ENCODE measurements at places on chromosomes 3 and 15.
A peak's percentile ranks its signal among the peaks of the same experiment; 100 is the strongest.

DNA sequence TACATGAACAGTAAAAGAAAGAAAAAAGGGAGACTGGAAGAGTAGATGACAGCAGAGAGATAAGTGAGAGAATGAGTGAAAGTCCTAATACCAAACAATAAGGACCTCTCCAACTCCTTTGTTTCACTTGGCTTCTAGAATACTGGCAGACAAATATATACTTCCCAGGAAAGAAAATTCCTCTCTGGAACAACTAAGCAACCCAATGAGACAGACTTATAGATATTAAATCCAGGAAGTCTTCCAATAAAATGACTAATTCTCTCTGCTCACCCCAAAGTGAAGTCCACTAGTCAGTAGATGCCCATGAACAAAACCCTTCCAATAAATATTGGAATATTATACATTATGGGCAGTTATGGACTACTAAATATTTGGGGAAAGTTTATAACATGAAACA is 114.2 kb downstream of the NEDD4 start:
- DNase-seq: no peak

DNA sequence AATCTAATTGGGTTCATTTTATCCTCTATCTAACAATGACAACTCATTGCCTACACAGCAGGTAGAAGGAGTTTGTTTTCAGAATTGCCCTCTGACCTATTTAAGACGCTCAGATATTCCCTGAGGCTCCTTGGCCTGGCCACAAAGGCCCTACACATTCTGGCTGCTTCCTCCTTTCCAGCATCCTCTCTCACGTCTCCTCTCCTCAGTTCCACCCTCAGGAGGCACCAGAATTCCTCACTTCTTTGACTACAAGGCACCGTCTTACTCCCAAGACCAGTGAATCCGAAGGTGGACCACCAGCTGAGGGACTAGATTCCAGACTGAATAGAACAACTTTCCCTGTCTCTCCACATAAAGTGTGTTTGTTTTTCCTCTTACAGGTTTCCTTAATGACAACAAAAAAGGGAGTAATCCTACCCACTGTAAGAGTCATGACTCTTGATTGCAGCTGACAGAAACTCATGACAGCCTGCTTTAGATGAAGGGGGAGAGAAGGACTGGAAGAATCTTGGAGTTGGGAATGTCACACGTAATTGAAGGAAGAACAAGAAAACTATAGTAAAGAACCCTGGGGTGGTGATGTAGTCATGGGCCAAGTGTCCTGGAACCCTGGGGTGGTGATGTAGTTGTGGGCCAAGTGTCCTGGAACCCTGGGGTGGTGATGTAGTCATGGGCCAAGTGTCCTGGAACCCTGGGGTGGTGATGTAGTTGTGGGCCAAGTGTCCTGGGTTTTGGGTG is 22.0 kb upstream of the MUC20 start:
- no peak for DNase-seq

GRCh38 chr3:156518726-156519125 is 36.2 kb downstream of the SSR3 start:
- no peak for DNase-seq

- no peak for DNase-seq
These were observed 66.1 kb downstream of the FBLN2 start for GRCh38 chr3:13615019-13615528.

DNA sequence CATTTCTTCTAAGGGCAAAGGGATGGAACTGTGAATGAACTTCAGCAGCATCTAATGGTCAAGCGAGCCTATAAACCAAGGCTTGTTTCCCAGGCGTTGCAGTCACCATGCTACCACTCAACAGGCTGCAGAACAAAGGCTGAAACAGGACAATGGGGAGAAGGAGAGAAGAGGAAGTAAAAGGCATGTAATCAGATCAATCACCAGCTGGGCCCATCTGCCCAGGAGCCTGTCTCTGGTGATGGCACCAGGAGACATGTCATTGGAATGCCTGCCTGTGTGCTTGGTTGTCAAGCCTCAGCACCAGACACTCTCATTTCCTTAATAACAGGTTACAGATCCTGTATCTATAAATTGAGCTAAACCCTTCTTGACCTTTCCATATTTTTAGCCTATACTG is 81.7 kb upstream of the UMPS start:
- no peak for DNase-seq

DNA sequence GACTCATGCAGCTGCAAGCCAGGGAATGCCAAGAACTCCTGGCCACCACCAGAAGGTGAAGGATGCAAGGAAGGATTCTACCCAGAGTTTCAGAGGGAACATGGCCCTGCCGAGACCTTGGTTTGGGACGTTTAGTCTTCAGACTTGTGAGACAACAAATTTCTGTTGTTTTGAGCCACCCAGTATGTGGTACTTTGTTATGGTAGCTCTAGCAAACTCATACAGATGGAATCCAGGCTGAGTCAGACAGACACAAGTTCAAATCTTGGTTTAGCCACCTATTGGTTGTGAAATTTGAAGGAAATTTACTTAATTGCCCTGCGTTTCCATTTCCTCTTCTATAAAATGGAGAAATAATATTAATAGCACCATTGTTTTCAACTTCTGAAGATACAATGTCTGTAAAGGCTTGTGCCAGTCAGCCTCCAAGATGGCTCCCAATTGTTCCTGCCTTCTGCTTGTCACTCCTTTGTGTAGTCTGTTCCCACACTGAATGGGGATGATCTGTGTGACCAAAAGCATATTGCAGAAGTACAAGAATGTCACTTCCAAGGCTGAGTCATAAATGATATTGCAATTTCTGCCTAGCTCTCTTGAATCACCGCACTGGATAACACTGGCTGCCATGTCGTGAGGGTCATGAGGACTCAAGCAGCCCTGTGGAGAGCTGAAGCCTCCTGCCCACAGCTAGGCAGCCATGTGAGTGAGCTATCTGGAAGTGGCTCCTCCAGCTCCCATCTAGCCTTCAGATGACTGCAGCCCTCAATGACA is 223.5 kb upstream of the PROK2 start:
- no peak for DNase-seq

DNA sequence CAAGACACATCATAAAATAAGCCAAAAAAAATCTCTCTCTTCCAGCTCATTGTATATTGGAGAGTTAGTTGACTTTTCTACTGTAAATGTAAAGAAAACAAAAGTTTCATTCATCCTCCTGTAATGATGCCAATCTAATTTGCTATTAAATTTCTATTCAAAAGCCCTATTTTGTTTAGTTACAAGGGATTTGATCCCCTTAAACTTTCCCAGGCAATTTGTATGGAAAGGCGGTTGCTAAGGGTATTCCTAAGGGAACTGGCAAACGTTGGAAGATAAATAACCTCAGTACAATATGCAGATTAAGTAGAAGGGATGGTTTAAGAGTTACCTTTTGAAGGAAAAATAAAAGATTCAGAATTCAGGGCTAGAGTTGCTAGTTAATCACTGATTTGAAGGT is 352.7 kb downstream of the TIGIT start:
- no peak for DNase-seq

DNA sequence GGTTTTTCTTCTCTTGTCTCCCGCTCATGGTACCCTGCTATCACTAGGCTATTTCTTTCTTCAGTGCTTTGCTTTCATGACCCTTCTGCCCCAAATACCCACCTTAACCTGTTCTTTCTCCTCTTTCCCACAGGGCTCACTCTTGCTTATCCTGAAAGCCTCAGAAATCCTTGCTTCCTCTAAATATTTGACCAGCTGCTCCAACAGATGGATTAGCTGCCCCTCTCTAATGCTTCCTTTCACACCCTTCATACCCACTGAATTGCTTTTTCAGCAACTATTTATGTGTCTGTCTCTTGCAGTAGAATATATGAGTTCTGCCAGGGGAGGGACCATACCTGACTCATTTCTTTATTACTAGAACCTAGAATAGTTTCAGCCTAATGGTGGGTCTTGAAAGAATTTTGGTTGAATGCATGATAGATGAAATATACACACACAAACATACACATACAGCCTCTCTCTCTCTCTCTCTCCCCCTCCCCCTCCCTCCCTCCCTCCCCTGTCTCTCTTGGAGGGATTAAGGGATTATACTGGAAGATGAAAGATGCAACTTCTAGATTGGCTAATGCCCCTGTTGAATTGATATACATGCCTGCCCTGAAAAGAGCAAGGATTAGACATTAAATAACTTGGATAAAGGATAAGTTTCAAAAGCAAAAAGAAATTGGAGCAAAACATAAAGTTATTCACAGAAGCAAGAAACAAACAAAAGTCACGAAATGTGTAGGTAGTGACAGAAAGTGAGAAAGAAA is 95.0 kb upstream of the GADL1 start:
- DNase-seq: no peak

- no peak for DNase-seq
These were observed 58.1 kb downstream of the SLTM start for GRCh38 chr15:58875343-58875742.

DNA sequence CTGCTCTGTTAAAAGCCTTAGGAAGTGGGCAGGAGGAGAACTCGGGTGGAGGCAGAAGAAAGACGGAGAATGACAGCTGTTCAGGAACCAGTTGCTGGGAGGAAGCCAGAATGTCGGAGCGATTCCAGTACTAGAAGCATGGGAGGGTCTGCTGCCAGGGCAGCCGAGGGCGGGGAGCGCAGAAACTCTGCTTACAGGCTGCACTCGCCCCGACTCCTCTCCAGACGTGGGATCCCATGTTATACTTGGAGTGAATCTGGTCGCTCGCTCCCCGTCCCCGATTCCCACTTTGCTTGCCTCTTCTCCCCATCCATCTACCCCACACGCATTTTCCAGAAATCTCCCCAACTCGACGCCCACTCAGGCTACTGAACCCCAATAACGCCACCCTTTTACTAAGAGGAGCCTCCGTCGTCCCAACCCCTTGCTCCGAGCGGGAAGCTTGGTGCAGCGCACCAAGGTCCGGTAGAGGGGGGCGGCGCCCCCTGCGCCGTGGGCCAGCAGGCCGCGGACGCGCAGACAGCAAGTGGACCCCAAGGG is 665 bp downstream of the GATM start:
- DNase-seq: no peak

DNA sequence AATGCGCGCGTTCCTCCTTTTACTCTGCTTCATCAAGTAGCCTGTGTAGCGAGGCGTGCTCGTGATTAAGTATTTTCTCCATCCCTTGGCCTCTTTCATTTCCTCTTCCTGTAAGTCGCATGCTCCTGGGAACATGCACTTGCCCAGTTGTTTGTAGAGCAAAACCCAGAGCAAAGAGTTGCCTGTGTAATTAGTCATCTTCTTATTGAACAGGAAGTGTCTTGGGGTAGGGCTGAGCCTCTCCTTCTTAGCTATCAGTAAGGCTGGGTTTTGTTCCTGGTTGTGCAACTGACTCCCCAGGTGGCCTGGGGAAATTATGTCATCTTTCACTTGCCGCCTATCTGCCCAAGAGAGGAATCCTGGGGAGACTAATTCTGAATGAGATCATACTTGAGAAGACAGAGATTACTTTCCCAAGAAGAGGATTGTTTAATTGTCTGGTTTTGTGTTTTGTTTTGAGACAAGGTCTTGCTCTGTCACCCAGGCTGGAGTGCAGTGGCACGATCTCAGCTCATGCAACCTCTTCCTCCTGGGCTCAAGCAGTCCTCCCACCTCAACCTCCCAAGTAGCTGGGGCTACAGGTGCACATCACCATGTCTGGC is 14.9 kb downstream of the LIPH start:
- DNase-seq: peak; percentile 91

- peak; percentile 72 for DNase-seq
These were observed 38.7 kb upstream of the MGA start for GRCh38 chr15:41621200-41622193.

DNA sequence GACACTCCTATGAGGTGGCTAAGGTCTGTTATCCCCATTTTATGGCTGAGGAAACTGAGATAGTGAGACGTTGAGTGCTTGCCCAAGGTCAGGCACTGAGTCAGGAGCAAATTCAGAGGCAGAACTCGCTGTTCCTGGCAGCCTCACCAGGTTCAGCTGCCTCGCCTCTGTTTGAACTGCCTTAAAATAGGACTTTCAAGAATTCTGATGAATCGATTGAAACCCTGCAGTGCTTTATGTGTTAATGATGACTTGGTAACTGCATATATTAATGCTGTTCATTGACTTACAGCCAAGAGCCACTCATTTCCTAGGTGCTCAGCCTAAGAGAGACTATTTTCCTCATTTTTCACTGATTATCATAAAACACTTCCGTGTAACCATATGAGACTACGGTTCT is 79.5 kb upstream of the BHLHE40 start:
- no peak for DNase-seq

GRCh38 chr15:90981681-90982080 is 12.7 kb downstream of the PRC1 start:
- DNase-seq: no peak

Data from GF-D8 (cell line).